Skeletal muscle cell (primary cell): ENCODE measurements at places on chromosomes 13 and 19.

- DNase-seq, result no peak
These were observed 1.2 kb downstream of the MTIF3 start for GRCh38 chr13:27449081-27449603.

DNA sequence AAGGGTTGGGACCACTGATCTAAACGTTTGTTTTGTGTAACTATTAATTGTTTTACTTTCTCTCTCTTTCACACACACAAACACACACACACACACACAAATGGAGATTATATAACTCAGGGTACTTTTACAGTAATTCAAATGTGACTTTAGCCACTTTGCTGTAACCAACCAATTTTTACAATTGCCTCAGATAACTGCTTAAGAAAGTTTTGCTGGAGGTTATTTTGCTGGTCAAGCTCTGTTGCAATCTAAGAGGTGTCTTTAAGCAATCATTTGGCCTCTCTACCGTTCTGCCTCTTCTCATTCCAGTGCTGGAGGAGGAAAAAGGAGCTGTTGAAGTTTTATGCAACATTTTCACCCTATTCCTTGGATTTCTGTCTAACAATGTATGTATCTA lies 63.0 kb downstream of the TBC1D4 start:
- DNase-seq, result no peak

GRCh38 chr19:50556282-50557008 lies 11.8 kb downstream of the LRRC4B start:
- peak; percentile 1 for DNase-seq

DNA sequence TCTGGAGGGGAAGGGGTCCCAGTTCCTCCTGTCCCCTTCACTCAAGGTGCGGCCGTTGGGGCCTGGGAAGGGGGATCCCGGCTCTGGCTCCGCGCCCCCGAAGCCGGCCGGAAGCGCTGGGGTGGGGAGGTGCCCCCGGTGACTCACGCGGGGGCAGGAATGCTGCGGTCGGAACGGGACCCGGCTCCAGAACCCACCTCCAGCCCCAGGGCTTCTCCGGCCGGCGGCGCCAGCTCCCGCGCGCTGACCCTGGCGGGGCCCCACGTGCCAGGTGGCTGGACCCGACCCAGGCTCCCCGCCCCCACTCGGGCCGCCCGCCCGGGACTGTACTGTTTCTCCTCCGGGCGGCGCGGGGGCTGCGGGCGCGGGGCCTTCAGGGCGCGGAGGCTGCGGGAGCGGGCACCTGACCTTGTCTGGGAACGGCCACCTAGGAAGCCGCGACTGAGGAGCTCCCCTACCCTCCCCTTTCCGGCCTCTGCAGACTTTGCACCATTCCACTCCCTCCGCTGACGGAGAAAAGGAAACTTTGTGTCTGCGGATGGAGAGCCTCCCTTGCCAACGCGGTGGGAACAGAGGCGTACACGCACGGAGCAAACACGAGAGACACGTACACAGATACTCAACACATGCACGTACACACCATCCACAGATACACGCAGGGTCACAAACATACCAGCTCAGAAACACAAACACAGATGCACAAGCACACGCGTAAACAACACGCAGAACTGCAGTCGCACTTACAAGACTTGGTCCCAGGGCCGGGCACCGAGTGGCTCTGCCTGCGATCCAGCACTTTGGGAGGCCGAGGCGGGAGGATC lies 7.2 kb downstream of the AXL start:
- peak; percentile 51 for DNase-seq

DNA sequence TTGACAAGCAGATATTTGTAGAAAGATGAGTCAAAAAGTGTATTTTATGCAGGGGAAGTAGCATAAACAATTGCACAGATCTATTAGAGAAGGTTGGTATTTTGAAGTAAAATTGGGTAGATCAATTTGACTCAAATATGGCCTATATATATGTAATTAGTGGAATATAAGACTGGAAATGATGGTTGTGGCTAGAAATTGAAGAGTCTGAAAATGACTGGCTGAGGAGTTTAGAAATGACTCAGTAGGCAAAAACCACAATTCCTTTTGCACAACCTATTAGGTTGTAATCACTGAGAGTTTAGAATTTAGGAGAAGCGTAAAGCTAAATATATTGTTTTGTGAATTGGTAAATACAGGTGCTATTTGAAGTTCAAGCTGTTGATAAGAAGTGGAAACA lies 622.6 kb upstream of the PCDH20 start:
- no peak for DNase-seq

- no peak for DNase-seq
These were observed 167.2 kb downstream of the NDFIP2 start for GRCh38 chr13:79648191-79648590.

- peak; percentile 99 for DNase-seq
These were observed 35.8 kb upstream of the MEDAG start for GRCh38 chr13:30870049-30870884.

DNA sequence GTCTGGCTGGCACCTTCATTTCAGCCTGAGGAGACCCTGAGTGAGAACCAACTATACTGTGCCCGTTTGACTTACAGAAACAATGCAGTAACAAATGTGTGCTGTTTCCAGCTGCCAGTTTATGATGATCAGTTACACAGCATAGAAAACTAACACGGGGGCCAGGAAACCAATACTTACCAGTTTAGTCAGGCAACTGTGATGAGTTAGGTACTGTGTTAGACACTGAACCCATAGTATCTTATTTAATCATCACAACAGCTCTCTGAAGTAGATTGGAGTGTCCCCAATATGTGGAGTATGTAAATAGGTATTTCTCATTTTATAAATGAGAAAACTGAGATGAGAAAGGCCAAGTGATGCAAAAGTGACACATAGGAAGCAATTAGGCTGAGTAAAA lies 620.9 kb upstream of the KLF12 start:
- no peak for DNase-seq

GRCh38 chr19:1618157-1619093 lies 13.2 kb upstream of the UQCR11 start:
- no peak for DNase-seq

DNA sequence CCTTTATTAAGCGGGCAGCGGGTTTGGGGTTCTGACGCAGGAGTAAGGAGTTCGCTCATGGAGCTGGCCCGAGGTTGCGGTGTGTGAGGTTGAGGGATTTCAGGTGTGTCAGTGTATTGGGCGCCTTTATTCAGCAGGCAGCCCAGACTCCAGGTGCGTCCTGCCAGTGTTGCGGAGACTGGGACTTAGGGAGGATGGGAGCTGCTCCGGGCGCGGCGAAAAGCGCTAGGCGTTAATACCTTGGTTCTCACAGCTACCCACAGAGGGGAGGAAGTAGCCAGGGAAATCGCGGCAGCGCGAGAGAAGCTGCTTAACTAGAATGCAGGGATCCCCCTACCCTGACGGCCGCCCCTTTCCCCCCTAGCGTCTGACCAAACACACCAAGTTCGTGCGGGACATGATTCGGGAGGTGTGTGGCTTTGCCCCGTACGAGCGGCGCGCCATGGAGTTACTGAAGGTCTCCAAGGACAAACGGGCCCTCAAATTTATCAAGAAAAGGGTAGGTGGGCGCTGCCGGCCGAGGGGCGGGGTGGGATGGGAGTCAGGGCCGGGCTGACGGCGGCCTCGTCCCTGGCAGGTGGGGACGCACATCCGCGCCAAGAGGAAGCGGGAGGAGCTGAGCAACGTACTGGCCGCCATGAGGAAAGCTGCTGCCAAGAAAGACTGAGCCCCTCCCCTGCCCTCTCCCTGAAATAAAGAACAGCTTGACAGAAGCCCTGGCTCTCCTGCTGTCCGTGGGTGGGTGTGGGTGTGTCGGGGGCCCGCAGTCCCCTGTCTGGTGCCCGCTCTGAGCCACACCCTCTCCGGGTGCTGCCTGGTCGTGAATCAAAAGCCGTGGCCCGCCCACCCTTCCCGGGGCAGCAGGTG lies 1.1 kb downstream of the RPL36 start:
- no peak for DNase-seq

DNA sequence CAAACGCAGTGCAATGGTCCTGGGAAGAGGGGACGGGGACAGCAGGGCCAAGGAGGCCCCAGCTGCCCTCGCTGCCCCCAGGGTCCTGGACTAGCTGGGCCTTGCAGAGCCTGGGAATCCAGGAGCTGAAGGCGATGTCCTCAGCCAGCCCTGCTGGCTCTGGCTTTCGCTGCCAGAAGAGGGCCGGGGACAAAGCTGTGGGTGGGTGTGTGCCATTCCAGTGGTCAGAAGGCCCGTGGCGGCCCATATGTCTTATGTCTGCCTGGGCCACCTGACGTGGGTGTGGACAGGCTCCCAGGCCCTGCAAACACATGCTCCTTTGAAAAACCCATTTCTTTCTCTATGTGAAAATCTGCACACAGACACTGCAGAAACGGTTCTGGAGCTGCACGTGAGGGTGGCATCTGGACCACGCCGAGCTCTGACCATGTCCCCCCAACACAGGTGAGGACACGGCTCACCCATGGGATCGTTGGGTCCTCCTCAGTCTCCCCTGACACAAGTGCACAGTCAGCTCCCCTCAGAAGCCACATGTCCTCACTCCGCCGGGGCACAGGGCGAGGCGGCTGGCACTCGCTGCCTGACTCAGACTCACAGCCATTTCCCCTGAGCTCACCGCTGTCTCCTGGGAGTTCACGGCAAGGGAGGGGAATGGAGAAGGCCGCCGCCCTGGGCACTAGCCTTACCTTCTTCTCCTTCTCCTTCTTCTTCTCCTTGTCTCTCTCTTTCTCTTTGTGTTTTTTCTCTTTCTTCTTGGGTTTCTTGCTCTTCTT lies 16.9 kb downstream of the IZUMO4 start:
- no peak for DNase-seq

GRCh38 chr13:19680751-19681150 lies 47.3 kb downstream of the MPHOSPH8 start:
- DNase-seq, result no peak

DNA sequence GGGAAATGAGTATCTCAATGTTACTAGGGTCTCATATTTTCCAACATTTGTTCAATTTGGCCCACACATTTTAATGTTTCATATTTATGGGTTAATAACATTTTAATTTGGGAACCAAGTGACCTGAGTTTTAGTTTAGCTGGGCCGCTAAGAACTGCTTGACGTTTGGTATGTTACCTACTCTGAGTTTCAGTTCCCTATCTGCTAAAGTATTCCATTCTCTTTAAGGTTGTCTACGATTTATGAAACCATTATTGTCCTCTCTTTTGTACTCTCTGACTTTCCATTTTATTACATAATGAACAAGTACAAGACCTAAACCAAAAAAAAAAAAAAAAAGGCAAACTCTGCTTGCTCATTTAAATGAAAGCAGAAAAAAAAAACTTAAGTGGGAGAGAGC lies 89.9 kb downstream of the FGF14 start:
- DNase-seq, result no peak

DNA sequence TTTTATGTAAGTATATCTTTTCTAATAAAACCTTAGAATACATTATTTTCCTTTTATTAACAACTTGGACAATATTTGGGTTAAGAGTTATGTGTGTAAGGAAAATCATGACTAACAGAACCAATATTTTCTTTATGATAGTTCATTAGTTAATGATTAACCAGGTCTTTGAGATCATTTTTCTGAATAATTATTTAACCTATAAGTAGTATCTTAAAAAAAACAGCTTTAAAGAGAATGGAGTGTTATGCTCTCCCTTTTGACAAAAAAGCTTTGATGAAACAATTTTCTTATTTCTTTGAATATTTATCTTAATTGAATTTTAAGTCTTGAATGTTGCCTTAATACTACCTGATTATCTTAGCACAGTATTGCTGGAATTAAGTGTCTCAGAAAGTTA lies 3.8 kb downstream of the SLAIN1 start:
- DNase-seq, result no peak

- no peak for DNase-seq
These were observed 144.2 kb downstream of the SPRY2 start for GRCh38 chr13:80196756-80197155.

- no peak for DNase-seq
These were observed 15.4 kb downstream of the LILRA1 start for GRCh38 chr19:54608792-54609191.

DNA sequence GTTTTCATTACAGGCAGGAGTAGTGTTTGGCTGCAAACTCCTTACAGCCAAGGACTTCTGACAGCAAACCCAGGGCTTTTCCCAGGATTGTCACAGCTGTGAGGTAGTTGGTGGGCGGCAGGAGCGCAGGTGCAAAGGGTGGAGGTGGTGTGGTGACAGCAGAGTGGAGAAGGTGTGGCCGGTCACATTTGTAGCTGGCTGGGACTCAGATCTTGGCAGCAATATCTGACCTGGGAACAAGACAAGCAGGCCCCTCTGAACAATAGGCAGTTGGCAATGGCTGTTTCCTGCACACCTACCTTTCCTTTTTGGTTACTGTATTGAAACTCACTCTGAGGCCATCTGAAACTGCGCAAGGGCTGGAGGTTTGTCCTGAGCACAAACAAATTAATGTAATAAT lies 327.3 kb downstream of the COG6 start:
- DNase-seq, result no peak

DNA sequence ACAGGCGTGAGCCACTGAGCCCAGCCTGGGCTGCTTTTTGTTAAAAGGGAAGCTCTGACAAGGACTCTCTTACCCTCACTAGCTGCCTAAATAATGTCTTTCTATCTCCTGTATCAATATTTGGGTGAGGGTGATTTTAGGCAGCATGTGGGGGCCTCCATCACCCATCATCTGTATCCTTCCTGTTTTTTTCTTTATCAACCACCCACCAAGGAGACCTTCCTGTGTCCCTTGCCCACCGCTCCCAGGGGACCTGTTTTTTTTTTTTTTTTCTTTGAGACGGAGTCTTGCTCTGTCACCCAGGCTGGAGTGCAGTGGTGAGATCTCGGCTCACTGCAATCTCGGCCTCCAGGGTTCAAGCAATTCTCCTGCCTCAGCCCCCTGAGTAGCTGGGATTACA lies 5.4 kb upstream of the NDUFB7 start:
- DNase-seq, result no peak

- DNase-seq, result no peak
These were observed 24.9 kb downstream of the CCDC8 start for GRCh38 chr19:46388311-46389095.

- peak; percentile 20 for DNase-seq
These were observed 43.4 kb upstream of the MAP3K10 start for GRCh38 chr19:40147693-40148347.

- DNase-seq, result no peak
These were observed 56.5 kb downstream of the DCLK1 start for GRCh38 chr13:36074659-36075058.

DNA sequence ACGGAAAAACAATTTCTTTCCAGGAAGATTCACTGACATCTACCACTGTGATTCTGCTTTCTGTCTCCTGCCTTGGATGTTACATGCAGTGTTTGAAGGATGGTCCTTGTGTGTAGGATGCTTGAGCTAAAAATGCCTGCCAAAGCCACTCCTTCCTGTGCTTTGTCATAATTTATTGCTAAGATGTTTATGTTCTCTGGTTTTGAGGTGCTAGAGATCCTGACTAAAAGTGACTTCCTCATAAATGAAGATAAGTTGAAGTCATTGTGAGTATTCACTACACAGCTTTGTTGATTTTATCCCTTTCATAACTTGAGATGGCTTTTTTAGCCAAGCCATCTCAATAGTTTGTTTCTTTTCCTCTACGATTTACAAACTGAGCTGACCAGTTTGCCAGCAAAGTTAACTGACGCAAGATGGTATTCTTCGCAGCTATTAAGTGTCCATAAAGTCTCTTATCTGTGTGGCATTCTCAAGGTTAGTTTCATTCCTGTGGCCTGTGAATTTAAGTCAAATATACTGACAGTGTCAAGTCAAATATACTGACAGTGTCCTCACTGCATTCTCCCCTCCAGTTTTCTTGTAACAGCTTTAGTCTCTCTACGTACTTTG lies 15.7 kb upstream of the FBXL3 start:
- DNase-seq, result no peak
